ENCODE measurements at places on chromosomes 2 and 18.
A peak's percentile ranks its signal among the peaks of the same experiment; 100 is the strongest.

GRCh38 chr18:30440351-30440750 lies 602.2 kb downstream of the DSC3 start:
- H3K27ac ChIP-seq, result no peak overlapping the region
- no peaks in the 10 kb centered on the region for H3K4me1 ChIP-seq
- H3K36me3 ChIP-seq, result peaks cover 2% of the 10 kb centered on the region
- no peaks in the 10 kb centered on the region for H3K27me3 ChIP-seq

- peaks cover 11% of the 10 kb centered on the region for H3K36me3 ChIP-seq
- no peak overlapping the region for H3K4me3 ChIP-seq
- no peak for DNase-seq
- no peaks in the 10 kb centered on the region for H3K27me3 ChIP-seq
Observed at GRCh38 chr18:79372461-79372860, 23.3 kb upstream of the NFATC1 start.

DNA sequence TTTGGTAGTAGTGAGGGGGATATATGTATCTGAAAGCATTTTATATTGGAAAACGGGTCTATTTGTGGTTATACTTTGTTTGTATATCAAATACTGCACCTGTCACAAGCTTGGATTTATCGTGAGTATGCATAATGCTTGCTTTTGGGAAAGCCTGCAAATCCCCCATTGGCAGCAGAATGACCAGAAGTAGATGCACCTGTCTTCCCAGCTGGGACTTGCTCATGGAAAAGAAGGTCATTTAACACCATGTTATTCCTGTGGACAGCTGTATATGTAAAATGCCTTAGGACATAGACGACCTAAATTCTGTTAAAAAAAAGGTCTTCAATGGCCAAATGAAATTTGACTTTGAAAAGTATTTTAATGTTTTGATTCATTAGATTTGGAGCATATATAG lies 599.4 kb downstream of the XIRP2 start:
- no peak for DNase-seq
- H3K4me3 ChIP-seq, result no peak overlapping the region
- no peaks in the 10 kb centered on the region for H3K27me3 ChIP-seq

DNA sequence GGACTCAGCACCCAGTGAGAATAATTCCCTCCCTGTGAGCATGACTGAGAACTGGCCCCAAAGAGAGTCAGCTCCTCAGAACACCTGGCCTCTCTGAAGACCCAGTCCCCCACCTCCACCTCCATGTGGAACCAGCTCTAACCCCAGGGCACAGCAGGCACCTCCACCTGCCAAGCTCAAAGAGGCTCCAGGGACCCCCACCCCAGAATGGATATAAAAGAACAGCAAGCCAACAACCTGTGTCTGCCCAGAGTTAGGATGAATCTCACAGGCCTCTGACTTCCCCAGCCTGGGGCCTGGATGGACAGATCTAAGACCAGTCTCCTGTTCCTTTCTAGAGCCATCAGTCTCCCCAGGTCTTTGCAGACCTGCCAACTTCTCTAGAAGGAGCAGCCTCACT lies 498.5 kb downstream of the EIPR1 start:
- H3K4me1 ChIP-seq, result no peaks in the 10 kb centered on the region
- H3K36me3 ChIP-seq, result no peaks in the 10 kb centered on the region
- H3K27ac ChIP-seq, result no peak overlapping the region
- no peak for DNase-seq
- H3K4me3 ChIP-seq, result no peak overlapping the region

DNA sequence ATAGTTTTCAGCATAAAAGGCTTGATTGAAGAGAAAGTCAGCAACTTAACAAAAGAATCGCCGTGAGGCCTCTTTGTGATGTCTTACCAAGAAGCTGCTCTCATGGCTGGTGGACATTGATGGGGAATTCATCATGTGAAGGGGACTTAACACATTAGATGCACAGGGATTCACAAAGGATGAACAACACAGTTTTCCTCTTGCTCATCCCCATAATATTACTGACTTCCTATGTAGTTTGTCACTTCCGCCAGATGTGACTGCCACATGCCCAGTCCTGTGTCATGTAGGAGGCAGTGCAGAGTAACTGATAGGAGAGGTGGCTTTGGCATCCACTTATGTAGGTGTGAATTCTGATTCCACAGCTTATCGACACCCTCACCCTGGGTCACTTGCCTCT lies 232.6 kb upstream of the LYPD1 start:
- no peaks in the 10 kb centered on the region for H3K4me1 ChIP-seq
- H3K36me3 ChIP-seq, result no peaks in the 10 kb centered on the region
- no peak overlapping the region for H3K27ac ChIP-seq
- H3K27me3 ChIP-seq, result no peaks in the 10 kb centered on the region

DNA sequence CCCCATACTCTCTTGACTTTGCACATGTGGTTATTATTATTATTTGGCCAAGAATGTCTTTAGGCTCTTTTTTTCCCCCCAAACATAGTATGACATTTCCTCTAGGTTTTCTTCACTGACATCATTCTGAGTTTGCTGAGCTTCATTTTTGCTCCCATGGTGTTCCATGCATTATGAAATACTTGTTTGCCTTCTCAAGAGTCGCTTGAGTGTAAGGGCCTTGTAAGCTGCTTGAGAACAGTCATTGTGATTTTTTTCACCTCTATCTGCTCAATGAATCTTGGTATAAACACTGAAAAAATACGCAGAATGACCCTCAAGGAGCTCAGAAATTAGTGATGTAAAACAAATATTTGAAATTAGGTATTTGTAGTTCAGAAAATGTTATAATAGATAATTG lies 688.9 kb downstream of the CNTNAP5 start:
- no peak overlapping the region for H3K27ac ChIP-seq
- DNase-seq, result no peak
- no peaks in the 10 kb centered on the region for H3K36me3 ChIP-seq
- no peaks in the 10 kb centered on the region for H3K4me1 ChIP-seq
- H3K4me3 ChIP-seq, result no peak overlapping the region

- H3K27ac ChIP-seq, result no peak overlapping the region
- H3K4me3 ChIP-seq, result no peak overlapping the region
- DNase-seq, result no peak
- no peaks in the 10 kb centered on the region for H3K36me3 ChIP-seq
Observed at GRCh38 chr2:35857498-35857897, 498.1 kb upstream of the CRIM1 start.

DNA sequence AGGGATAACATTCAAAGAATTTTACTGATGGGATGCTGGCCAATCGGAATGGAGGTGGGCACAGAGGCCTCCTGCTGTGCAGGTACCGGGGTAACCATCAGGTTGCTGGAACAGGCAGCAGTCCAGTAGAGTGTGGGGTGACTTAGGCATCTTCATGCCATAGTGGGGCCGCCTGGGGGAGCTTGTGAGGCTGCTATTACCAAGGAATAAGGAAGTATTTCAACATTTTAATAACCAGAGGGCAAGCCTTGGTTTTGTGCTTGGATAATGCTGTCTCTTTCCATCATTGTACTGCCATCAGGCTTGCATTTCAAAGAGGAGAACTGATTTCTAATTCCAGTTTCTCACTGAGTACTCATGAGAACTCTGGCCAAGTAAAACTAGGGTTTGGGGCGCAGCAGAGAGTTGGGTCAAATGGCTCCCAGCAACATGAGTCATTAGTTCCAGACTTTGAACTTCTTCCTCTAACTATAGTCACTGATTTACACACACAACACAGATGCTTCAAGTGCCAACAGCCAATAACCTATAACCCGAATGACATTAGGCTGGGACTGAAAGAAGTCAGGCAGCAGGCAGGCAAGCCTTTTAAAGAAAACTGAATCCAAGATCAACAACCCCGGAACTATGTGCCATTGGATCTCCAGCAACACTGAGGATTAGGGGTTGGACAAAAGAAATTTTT lies 56.1 kb upstream of the FHL2 start:
- no peak for DNase-seq
- no peak overlapping the region for H3K4me3 ChIP-seq
- H3K27ac ChIP-seq, result no peak overlapping the region
- H3K4me1 ChIP-seq, result no peaks in the 10 kb centered on the region

DNA sequence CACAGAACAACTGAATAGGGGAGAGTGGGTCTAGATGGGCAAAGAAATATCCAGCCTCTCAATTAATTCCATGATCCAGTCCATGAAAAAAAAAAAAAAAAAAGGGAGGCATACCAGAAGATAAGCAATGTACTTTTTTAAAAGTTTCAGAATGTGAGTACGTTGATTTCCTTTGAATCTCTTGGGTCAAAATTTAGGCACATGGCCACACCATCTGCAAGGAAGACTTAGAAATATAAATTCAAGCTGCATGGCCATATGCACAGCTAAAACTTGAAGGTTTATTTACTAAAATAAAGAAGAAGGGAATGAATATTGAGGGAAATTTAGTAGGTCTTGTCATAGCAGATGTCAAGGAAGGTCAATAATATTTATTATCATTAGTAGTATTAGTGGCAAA lies 286.5 kb upstream of the CDH7 start:
- H3K27ac ChIP-seq, result no peak overlapping the region
- no peaks in the 10 kb centered on the region for H3K27me3 ChIP-seq
- H3K4me1 ChIP-seq, result no peaks in the 10 kb centered on the region
- H3K4me3 ChIP-seq, result no peak overlapping the region
- no peak for DNase-seq

DNA sequence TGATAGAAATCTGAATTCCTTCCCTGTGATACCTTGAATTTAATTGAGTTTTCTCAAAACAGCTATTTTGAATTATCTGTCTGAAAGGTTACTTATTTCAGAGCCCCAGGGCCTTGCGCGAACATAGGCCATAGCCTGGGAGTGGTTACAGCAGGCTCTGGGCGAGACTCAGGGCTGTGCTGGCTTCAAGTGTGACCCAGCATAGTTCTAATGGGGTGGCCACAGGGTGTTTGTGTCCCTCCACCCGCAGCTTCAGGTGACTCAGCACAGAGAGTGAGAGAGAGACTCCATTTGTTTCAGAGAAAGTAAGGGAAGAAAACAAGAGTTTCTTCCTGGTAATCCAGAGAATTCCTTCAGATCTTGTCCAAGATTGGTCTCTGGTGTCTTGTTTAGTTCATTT lies 137.9 kb upstream of the POU3F3 start:
- H3K4me1 ChIP-seq, result no peaks in the 10 kb centered on the region
- H3K27ac ChIP-seq, result no peak overlapping the region
- DNase-seq, result no peak
- H3K36me3 ChIP-seq, result no peaks in the 10 kb centered on the region

GRCh38 chr18:60411715-60412114 lies 39.1 kb upstream of the MC4R start:
- H3K27me3 ChIP-seq, result no peaks in the 10 kb centered on the region
- no peaks in the 10 kb centered on the region for H3K36me3 ChIP-seq
- no peak overlapping the region for H3K27ac ChIP-seq
- no peaks in the 10 kb centered on the region for H3K4me1 ChIP-seq

DNA sequence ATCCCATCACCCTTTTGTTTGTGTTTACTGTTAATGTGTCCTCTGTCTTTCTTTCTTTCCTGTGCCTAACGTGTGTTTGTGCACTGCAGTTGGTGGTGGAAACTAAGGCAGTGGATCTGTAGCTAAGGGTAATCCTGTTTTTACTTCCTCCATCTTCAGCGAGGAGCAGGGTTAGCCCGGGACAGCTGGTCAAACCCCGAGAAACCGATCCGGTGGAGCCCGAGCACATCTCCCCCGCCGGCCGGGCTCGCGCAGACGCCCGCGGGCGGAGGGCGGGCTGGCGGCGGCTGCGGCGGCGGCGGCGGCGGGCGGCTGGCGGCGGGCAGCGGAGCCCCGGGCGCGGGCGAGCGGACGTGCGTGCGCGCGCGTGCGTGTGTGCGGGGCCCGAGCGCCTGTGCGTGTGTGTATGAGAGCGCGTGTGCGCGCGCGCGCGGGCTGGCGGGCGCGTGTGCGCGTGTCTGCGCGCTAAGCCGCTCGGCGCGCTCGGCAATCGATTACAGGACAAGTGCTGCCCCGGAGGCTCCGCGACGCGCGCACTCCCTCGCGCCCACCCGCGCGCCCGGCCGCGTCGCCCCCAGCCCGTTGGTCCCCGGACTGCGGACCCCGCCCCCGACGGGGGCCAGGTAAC lies at the start of gene IKZF2:
IKZF2 (minus strand) TSS at position 176 of the 628 bp plus-strand sequence. CDS start 2,983 bp downstream, outside the sequence.
- H3K36me3 ChIP-seq, result peaks cover 13% of the 10 kb centered on the region
- peaks cover 25% of the 10 kb centered on the region for H3K27me3 ChIP-seq
- peak within 1 kb of the TSS; percentile 80 for H3K27ac ChIP-seq
- peaks cover 30% of the 10 kb centered on the region for H3K4me1 ChIP-seq
- peak within 1 kb of the TSS; percentile 87 for H3K4me3 ChIP-seq

- peaks cover 23% of the 10 kb centered on the region for H3K36me3 ChIP-seq
- H3K27ac ChIP-seq, result no peak overlapping the region
- peak overlapping the region; percentile 88 for H3K4me3 ChIP-seq
- peaks cover 55% of the 10 kb centered on the region for H3K4me1 ChIP-seq
- H3K27me3 ChIP-seq, result no peaks in the 10 kb centered on the region
Observed at GRCh38 chr18:23584019-23584983, 2.0 kb downstream of the NPC1 start.

DNA sequence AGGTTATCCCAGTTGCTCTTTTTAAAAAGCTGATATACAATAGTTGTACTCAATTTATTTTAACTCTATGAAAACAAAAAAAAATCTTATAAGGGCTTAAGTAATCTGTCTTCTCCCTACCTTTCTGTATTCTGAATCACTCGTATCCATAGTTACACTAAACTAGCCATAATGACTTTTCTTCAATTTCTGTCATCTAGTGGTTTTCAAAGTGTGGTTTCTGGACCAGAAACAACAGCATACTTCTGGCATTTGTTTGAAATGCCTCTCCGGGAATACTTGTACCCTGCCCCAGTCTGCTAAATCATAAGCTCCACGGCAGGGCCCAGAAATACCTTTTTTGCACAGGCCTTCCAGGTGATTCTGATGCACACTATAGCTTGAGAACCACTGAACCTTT lies 253.6 kb downstream of the LRRTM4 start:
- H3K4me3 ChIP-seq, result no peak overlapping the region
- H3K27me3 ChIP-seq, result no peaks in the 10 kb centered on the region
- no peaks in the 10 kb centered on the region for H3K4me1 ChIP-seq
- DNase-seq, result no peak
- H3K27ac ChIP-seq, result no peak overlapping the region

DNA sequence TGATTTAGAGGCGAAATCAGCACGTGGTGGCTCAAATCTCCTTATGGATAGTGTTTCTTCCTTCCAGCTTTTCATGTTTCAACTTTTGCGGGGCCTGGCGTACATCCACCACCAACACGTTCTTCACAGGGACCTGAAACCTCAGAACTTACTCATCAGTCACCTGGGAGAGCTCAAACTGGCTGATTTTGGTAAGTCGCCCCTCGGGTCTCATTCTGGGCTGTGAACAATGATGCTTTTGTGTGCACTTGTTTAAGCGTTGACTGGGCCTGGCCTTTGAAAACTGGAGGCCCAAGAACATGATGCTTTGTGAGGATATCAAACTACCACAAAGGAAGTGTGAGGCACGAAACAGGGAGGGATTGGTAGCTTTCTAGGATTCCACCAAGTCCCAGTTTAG lies 27.4 kb downstream of the CDK15 start:
- no peak for DNase-seq
- H3K4me3 ChIP-seq, result no peak overlapping the region
- no peaks in the 10 kb centered on the region for H3K27me3 ChIP-seq
- no peaks in the 10 kb centered on the region for H3K4me1 ChIP-seq
- no peak overlapping the region for H3K27ac ChIP-seq
- no peaks in the 10 kb centered on the region for H3K36me3 ChIP-seq

All from central memory CD8-positive, alpha-beta T cell (primary cell).